Stimulated activated CD8-positive, alpha-beta memory T cell treated with anti-CD3 and anti-CD28 coated beads, Interleukin-7, amount 100 ng/mL, for 1 hour (primary cell): ENCODE measurements at places on chromosomes 7 and 10.

- no peak for DNase-seq
Measured at GRCh38 chr7:14503623-14504022, 398.9 kb downstream of the DGKB start.

- DNase-seq, result no peak
Measured at GRCh38 chr7:21771906-21772610, 173.6 kb downstream of the CDCA7L start.

- DNase-seq, result no peak
Measured at GRCh38 chr10:78576276-78576675, 492.5 kb upstream of the ZMIZ1 start.

GRCh38 chr10:58451193-58451889 lies 61.3 kb upstream of the BICC1 start:
- no peak for DNase-seq

DNA sequence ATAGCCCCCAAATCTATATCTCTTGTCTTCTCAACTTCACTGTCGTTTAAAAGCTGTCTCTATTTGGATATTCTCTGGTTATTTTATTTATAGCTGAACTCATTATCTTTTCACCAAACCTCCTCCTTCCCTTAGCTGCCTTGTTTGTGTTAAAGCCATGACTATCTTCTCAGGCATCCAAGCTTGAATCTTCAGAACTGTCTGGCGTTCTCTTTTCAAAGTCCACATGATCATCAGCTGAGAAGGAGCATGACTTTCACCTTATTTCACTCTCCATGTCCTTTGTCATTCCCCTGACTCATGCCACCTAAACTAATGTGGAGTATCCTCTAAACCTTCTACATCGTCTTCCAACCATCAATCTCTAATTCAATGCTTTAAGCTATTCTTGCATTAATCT lies 5.7 kb upstream of the GLCCI1 start:
- DNase-seq, result no peak

DNA sequence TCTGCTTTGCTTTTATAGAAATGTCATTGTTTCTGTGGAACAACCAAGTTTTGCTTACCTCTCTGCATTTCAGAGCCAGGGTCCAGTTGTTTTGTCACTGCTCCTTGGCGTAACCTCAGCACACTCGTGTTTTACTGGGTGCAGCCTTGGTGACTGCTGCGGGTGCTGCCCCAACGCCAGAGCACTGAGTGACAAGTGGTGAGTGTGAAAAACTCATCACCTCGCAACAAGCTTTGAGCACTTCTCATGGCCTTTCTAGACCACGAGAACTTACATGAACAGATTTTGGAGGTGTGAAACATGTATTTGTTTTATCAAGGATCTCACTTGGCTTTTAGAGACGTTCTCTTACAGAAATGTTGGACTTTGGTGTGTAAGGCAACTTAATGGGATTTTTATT lies 31.0 kb downstream of the GLRX3 start:
- DNase-seq, result no peak

GRCh38 chr7:158966780-158967390 lies 110.5 kb downstream of the DYNC2I1 start:
- DNase-seq, result no peak

DNA sequence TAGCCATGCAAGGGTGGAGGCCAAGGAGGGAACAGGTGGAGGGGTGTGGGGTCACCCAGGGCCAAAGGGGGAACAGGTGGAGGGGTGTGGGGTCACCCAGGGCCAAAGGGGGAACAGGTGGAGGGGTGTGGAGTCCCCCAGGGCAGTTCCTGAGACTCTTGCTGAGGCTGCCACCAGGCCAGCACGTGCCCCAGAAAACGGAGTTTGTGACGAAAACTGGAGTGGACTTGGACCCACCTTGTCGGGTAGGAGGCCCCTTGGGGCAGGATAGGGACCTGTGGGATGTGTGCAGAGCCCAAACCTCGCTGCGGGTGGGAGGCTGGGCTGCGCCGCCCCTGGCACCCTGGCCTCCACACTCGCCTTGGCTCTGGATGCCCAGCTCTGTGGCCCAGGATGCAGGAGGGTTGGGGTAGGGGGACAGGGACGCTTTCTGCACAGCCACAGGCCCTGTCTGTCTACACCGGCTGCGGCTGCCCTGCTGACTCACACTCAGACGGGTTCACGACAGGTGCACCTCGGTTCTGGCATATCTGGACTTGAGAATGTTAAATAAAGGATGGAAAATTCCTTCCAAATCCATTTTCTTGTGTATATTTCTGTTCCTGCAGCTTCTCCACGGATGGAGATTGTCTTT lies 562 bp upstream of the ADGRA1 start:
- DNase-seq, result no peak

DNA sequence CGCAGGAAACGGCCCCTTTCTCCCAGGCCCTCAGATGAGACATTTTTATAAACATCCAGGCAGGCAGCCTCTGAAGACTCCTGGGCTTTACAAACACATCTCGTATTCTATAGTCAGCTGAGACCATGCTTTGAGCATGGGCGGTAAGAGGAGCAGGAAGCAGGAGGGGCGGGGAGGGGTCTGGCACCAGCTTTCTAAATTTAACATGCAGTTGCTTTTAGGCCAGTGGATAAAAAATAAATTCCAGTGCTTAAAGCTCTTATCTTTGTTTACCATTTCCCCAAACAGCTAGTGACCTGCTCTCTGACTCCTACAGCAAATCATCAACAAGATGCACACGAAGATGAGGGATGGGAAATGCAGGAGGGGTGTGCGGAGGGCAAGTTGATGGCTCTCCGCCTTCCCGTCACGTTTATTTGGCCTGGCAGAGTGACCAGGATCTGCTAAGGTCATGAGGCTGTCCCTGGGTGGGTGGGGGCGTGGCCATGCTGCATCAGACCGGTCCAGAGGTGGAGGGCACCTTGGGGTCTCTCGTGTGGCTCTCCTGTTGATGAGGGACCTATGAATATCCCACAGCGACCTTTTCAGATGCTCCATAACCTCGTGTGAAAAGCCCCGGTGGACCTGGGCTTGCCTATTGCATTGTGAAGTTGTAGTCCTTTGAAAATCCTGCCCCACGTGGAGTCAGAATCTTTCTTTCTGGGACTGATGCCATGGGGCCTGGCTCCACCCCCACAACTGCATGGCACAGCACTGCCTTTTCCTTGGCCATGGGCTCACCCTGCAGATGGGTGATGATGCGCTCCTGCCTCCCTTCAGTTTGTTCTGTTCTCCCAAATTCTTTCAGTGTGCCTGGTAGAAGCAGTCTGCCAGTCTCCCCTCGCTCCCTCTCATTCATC lies 67.5 kb downstream of the PARP12 start:
- no peak for DNase-seq

DNA sequence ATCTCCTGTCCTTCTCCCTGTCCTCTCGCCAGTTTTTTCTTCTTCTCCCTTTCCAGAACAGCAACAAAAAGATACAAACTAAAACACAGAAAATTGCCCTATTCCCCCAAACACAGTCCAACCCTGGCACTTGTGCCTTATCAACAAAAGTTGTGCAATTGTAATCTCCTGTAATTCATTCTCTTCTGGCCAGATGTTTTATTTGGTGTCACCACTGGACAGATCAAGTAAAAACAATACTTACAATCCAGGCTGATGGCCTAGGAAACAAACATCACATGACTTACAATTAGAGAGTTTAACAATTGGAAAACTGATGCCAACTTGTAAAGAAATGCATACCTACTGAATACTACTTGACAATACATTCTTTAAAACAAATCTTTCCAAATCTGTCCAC lies 231.6 kb downstream of the ETV1 start:
- no peak for DNase-seq

GRCh38 chr7:97401398-97401797 lies 283.9 kb downstream of the SDHAF3 start:
- no peak for DNase-seq

DNA sequence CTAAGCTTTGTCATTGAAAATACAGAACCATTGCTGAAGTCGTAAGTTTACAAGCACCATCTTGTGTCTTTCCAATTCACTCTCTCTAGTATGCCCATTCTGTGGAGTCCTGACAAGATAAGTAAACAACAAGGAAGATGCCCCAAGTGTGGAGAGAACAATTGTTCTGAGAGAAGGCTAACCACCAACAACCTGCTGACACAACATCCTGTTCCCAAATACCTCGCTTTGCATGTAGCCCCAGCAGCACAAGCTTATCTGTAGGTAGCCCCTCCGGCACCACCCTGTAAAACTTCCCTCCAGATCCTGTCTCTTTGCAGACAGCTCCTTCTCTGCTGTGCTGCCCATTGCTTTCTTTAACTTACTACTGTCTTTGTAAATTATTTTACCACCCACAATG lies 233.3 kb upstream of the AOAH start:
- DNase-seq, result no peak

DNA sequence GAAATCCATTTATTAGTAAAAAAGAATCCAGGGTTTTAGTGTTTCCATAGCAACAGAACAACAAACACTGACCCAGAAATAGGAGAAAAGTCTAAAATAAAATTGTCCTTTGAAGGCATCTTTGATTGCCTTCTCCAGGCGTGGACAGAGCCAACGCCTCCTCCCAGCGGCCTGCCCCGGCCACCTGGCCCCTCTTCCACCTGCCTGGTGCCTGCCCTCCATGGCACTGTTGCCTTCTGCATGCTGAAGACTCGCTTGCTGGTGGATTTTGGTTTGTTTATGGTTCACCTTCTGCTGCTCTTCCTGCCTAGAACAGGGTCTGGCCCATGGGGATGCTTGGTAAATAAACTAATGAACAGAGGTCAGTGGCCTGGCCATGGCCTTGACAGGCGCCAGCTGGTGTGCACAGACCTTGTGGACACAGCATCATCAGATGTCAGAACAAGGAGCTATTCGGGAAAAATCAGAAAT lies 107.4 kb downstream of the DYNC2I1 start:
- DNase-seq, result no peak

GRCh38 chr7:121591926-121592325 lies 195.8 kb upstream of the FAM3C start:
- no peak for DNase-seq

- DNase-seq, result no peak
Measured at GRCh38 chr10:9036711-9037204, 982.3 kb downstream of the GATA3 start.

GRCh38 chr7:1693991-1694524 lies 24.0 kb downstream of the ELFN1 start:
- no peak for DNase-seq

GRCh38 chr10:17756557-17757217 lies 4.7 kb downstream of the TMEM236 start:
- DNase-seq, result no peak

GRCh38 chr7:155815332-155816191 lies 3.3 kb upstream of the SHH start:
- peak; percentile 39 for DNase-seq

DNA sequence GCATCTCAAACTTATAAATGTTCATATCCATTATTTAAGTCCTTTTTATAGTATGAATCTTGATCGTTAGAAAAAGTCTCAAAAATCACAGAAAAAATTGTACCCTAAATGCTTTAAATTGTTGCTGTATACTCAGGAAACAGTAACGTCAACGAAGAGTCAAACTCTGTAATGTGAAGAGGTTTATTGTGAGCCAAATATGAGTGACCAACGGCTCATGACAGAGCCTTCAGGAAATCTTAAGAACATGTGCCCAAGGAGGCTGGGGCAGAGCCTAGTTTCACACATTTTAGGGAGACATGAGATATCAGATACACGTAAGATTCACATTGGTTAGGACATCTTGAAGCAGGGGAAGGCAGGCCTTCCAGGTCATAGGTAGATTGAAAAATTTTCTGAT lies 86.1 kb downstream of the PIP4K2A start:
- DNase-seq, result no peak

GRCh38 chr7:80243425-80243824 lies 108.8 kb downstream of the GNAI1 start:
- no peak for DNase-seq

- no peak for DNase-seq
Measured at GRCh38 chr10:129140921-129141885, 325.8 kb upstream of the MGMT start.

GRCh38 chr10:6759961-6760360 lies 179.9 kb upstream of the PRKCQ start:
- DNase-seq, result no peak

GRCh38 chr7:100358857-100359212 lies 918 bp downstream of the PILRB start:
- DNase-seq, result no peak

GRCh38 chr7:127732306-127732705 lies 80.3 kb downstream of the SND1 start:
- DNase-seq, result no peak

- no peak for DNase-seq
Measured at GRCh38 chr7:105769901-105770628, 106.3 kb downstream of the ATXN7L1 start.

GRCh38 chr7:133109816-133110215 lies 27.9 kb upstream of the CHCHD3 start:
- no peak for DNase-seq

GRCh38 chr10:30742471-30742870 lies 112.9 kb upstream of the LYZL2 start:
- DNase-seq, result no peak

GRCh38 chr10:20355915-20356314 lies 539.7 kb downstream of the PLXDC2 start:
- no peak for DNase-seq

GRCh38 chr7:134916171-134916883 lies 70.0 kb upstream of the AGBL3 start:
- DNase-seq, result no peak

DNA sequence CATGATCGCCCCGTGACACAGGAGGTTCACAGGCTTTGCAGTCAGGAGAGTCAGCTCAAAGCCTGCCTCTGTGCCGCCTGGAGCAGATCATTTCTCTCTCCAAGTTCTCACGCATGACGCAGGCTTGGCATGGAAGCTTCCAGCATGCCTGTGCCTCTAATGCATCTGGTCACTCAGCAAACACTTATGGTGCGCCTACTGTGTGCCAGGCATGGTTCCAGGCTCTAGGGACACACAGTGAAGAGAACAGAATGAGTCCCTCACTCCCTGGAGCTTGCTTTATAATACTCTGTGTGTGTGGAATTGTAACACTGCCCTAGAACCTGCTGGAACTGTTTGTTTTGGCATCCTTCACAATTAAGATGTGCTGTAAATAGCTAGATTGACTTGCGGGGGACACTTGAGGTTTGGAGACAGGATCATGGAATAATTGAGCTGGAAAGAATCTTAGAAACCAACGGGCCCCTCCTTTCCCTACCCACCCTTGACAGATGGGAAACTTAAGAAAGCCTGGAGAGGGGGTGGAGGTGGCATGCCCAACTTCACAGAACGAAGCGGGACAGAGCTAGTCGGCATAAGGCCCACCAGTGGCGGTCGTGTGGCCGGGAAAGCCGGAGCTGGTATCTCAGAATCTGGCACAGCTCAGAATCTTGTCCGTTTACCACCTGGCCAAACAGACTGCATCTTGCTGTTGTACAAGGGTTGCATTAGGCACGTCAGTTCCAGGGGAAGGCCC lies 4.6 kb upstream of the MYH16 start:
- no peak for DNase-seq

DNA sequence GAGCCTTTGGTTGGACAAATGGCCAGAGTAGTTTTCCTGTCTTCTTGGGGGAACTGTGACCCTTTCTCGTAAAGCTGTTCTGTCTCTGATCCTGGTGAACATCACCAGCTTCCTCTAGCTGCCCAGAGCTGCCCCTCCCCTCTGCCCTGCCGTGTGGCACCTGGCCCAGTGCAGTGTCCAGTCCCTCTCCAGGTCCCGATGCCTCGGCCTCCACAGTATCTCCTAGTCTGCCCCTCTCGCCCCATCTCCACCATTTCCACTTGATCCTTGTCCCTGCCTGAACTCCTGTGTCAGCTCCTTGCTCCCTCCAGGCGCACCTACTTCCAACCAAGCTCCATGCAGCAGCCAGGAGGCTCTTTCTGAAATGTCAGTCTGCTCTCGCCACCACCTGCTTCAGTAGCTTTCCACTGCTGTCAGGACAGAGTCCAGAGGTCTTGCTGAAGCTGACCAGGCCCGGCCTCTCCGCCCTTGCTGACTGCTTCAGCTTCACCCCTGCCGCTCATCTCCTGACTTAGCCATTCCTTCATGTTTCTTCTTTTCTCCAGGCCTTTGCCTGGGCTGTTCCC lies 133.6 kb downstream of the GRK5 start:
- no peak for DNase-seq
